ENCODE measurements at places on chromosomes 16 and 17. TPM values are rescaled to one million over a fixed set of nuclear protein-coding genes. Genes with fewer than 3 reads are reported as not detected.

UMOD gene
- polyA plus RNA-seq, result 0.11 TPM

WNK4 gene
- polyA plus RNA-seq, result 1.3 TPM

NCBP3 gene
- 80.1 TPM for polyA plus RNA-seq

MPP3 gene
- polyA plus RNA-seq, result 10.7 TPM

All from left lung (tissue), 14 donors.